ENCODE measurements at places on chromosomes 13 and 19.

GRCh38 chr19:7850945-7851622 lies 21.1 kb downstream of the EVI5L start:
- DNase-seq: no peak

DNA sequence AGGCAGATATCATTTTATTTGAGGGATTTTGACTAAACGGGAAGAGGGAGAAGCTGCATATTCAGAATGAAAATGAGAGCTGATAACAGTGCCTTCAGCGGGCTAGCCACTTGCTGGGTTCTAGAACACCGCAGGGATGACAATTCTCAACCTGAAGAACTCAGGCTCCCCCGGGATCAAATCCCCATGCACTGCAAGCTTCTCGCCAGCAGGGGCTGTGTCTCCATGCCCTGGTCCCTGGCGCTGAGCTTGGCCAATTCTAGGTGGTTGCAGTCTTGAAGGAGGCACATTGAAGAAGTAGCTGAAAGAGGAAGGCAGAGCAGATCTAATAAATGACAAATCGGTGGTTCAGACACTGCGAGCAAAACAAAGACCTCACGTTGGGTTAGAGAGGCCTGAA lies 128.7 kb downstream of the UQCRFS1 start:
- DNase-seq: no peak

DNA sequence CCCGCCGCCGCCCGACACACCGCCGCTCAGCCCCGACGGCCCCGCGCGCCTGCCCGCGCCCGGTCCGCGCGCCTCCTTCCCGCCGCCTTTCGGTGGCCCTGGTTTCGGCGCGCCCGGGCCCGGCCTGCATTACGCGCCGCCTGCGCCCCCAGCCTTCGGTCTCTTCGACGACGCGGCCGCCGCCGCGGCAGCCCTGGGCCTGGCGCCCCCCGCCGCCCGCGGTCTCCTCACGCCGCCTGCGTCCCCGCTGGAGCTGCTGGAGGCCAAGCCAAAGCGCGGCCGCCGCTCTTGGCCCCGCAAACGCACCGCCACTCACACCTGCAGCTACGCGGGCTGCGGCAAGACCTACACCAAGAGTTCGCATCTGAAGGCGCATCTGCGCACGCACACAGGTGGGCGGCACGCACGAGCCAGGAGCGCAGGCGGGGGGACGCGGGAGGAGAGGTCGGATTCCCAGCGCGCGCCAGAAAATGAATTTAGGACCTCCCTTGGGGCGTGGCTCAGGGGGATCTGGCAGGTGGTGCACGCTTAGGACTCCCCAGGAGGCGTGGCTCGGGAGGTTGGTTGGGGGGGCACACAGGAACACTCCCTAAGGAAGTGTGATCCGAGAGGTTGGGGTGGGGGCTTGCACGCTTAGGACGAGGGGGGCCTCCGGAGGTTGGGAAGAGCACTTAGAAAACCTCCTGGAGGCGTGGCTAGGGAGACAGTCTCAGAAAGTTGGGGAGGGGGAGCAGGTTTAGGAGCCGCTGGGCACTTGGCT lies 1.2 kb downstream of the KLF2 start:
- DNase-seq: peak; percentile 49

DNA sequence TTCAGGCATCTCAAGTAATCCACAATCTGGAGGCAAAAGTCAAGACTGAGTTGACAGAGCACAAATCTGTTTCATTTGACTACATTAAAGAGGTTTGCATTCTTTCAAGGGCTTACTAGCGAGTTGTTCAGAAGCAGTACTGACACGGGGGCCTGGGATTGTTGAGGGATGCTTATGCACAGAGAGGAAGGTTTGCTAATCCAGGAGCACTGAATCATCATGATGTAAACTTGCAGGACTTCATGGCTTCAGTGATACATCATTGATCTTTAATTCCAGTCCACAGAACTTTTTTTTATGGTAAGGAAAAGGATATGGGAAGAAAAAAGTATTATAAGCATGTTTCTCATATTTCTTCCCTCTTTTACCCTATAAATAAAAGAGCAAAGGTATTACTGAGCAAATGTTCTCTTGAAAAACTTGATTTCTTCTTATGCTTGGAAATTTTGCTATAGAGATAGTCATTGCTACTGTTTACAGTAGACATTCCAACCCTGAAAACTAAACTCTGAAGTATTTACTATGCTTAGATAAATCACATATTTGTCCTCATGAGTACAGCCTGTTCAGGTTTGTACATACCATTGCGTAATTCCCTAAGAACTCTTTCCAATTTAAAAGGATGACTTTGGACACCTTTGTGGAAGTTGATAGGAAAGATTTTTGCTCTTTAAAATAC lies 65.8 kb upstream of the KPNA3 start:
- DNase-seq: no peak

DNA sequence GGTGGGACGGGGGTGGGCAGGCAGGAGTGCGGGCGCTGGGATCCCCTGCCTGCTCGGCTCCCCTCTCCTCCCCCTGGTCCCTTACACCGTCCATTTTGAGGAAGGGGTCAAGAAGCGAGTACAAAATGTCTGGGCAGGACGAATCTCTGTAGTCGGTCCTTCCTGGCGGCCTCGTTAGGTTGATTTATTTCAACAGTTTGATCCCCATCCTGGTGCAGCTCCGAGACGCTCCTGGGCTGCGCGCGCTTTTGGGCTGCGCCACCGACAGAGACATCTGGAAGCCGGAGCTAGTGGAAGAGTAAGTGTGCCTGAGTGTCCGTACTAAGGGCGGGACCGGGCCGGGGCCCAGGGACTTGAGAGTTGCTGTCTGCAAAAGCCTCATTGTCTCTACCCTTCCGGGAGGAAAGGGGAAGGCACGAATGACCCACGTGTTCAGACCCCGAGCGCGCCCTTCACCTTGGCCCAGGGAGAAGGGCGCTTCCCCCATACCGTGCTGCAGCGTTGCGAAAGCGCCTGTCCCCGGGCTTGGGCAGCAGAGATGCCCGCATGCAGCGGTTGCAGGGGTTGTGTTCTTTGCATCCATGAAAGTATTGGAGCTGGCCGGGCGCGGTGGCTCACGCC lies 1.8 kb downstream of the ZNF114 start:
- DNase-seq: peak; percentile 29

DNA sequence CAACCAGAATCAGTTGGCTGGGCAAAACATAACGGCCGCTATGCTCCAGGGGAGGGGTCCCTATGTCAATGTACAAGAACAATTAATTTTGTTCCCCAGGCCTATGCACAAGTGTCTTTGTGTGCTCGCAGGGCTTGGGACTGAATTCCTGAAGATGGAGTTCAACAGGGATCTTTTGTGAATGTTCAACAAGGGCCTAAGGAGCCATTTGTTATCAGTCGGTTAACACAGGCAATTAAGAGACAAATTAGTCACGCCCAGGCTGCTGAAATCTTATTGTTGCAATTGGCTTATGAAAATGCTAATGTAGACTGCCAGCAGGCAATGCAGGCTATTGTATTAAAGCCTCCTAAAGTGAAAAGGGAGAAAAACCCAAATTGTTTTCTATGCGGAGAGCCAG lies 117.5 kb downstream of the ZNF429 start:
- no peak for DNase-seq

DNA sequence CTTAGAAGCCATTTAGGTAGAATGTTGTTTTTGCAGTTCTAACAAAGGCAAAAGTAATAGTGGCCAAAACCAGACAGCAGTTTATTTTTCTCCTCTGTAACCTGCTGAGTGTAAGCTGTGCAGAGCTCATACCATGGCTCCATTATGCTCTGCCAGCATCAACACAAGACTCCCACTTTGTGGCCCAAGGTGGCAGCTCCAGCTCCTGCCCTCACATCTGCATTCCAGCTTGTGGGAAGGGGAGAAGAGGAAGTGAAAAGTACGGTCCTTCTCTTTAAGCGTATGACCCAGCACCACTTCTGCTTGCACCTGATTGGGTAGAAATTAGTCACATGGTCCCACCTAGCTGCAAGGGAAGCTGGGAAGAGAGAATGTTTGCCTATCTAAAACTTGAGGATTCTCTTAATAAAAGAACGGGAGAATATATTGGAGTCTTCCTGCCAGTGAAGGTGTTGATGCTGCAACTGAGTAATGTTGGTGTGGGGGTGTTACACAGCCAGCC lies 19.2 kb downstream of the ADGRE1 start:
- DNase-seq: no peak

DNA sequence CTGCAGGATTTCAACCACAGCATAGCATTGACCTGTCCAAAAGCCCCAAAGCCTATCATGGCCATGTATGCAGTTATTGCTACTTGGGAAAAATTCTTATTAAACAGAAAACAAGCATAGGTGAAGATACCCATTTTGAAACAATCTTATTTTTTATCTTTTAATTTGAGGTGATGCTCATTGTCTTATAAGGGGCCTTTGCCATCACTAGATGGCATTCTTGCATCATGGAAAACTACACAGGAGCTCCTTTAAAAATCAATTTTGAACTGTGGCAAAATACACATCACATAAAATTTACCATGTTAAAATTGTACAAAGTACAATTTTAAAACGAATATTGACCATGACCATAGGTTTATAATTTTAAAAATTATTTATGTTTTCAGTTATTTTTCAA lies 38.9 kb upstream of the ZNF835 start:
- DNase-seq: no peak

DNA sequence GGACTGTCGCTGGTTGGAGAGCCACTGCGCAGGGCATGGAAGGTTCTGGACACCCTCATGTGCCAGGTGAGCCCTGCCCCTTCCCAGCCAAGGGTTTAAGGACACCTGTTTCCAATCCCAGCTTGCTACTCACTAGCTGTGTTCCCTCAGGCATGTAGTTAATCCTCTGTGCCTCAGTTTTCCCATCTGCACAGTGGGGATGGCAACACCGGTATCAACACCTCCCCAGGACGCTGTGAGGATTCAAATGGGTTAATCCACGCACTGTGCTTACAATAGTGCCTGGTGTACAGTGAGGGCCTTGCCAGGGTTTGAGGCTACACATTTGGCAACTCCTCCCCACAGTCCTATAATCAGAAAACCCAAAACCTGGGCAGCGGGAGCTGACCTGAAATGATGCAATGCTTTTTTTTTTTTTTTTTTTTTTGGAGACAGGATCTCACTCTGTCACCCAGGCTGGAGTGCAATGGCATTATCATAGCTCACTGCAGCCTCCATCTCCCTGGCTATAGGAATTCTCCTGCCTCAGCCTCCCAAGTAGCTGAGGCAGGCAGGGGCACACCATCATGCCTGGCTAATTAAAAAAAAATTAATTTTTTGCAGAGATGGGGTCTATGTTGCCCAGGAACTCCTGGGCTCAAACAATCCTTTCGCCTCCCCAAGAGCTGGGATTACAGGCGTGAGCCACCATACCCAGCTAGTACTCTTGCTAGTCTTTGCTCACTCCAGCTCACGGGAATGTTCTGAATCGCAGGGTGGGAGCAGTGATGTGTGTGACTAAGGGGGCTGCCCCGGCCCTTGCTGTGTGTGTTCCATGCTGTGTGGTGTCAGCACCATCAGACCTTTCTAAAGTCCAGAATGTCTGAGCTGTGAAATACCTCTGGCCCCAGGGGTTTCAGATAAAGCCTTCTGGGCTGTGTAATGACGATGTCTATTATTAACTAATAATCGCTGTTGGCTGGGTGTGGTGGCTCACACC lies 2.3 kb downstream of the ACP4 start:
- no peak for DNase-seq

- no peak for DNase-seq
Measured at GRCh38 chr19:47187797-47188196, 43.2 kb downstream of the BBC3 start.

GRCh38 chr19:6806488-6806887 lies 34.0 kb downstream of the VAV1 start:
- DNase-seq: no peak

Data from activated CD4-positive, alpha-beta memory T cell treated with anti-CD3 and anti-CD28 coated beads for 36 hours (primary cell).